GM23248 (cell line): ENCODE measurements at places on chromosomes 7 and 10. TPM values are rescaled to one million over a fixed set of nuclear protein-coding genes. Genes with fewer than 3 reads are reported as not detected.

The NFKB2 gene
- total RNA-seq: 21.5 and 34.7 TPM in 2 replicates

The CALN1 gene
- total RNA-seq: not detected in 2 replicates

The KIF11 gene
- 12.5 and 16.2 TPM in 2 replicates for total RNA-seq

The GNAT3 gene
- total RNA-seq: not detected in 2 replicates

GRCh38 chr10:118754229-118754555 lies 578 bp downstream of the CACUL1 start:
- H3K4me3 ChIP-seq: peak overlapping the region; percentile 94
- peak; percentile 63 for DNase-seq
- H3K4me1 ChIP-seq: peaks cover 19% of the 10 kb centered on the region

DNA sequence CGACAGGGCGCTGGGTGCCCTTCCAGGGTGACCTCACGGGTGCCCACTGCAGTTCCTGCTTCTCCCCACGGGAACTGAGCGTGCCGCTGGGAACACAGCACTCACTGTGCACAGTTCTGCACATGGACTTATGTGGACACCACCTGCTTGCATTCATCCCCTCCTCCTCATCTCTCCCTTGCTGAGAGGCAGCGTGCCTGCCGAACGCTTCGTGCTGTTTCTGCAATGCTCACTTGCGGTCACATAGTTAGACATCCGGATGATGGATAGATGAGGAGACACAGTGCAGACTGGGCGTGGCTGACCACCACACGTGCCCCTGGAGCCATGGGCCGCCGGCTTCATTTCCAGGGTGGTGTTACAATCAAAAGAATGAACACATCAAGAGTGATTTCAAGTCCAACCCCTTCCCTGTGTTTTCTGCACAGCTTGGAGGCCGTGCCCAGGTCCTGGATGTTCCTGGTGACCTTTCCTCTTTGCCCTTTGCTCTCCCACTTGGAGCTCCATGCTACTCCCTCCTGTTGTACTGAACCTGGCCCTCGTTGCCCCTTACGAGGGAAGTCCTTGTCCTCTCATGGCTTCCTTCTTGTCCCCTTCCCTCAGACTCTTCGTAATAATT lies 119.4 kb downstream of the VIPR2 start:
- H3K4me3 ChIP-seq: no peak overlapping the region
- no peaks in the 10 kb centered on the region for H3K4me1 ChIP-seq
- no peaks in the 10 kb centered on the region for H3K36me3 ChIP-seq
- H3K27me3 ChIP-seq: no peaks in the 10 kb centered on the region

- no peaks in the 10 kb centered on the region for H3K27me3 ChIP-seq
- DNase-seq: peak; percentile 2
- H3K27ac ChIP-seq: no peak overlapping the region
- H3K4me3 ChIP-seq: no peak overlapping the region
- no peaks in the 10 kb centered on the region for H3K4me1 ChIP-seq
Observed at GRCh38 chr7:113824117-113824823, 94.5 kb downstream of the PPP1R3A start.

DNA sequence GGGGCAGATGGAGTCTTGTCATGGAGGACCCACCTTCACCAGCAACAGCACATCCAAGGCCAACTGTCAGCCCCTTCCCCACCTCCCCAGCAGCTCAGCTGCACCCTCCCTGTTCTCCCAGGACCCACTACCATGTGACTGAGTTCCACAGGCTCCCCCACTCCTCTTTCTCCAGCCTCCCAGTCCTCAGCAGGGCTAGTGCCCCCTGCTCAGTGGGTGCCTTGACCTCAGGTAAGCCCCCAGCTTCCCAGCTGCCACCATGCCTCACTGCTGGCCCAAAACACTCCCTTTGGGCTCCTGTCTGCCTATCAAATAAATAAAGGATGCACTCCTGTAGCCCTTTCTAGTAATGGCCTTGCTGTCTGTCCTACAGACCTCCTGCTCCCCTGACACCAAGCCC lies 174.4 kb downstream of the SLIT1 start:
- no peaks in the 10 kb centered on the region for H3K36me3 ChIP-seq
- no peaks in the 10 kb centered on the region for H3K4me1 ChIP-seq
- no peak for DNase-seq
- H3K4me3 ChIP-seq: no peak overlapping the region

DNA sequence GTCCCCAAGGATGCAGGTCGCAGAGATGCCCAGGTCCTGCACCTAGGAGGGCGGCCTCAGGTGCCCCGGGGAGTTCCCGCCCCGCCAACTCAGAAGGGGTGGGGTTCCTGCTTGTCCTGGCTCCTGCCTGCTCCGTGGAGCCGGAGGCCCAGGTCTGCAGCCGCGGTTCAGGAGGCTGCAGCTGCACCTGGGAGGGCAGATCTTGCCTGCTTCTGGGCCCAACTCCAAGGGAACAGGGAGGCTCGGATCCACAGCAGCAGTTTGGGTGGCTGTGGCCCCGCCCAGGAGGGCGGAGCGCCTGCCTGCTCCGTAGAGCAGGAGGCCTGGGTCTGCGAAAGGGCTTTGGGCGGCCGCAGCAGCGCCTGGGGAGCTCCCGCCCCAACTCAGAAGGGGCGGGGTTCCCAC lies 108.2 kb upstream of the EGR2 start:
- H3K27me3 ChIP-seq: no peaks in the 10 kb centered on the region
- no peak overlapping the region for H3K27ac ChIP-seq
- H3K36me3 ChIP-seq: no peaks in the 10 kb centered on the region
- peaks cover 4% of the 10 kb centered on the region; the same call in 1 of the 2 replicates for H3K4me1 ChIP-seq

DNA sequence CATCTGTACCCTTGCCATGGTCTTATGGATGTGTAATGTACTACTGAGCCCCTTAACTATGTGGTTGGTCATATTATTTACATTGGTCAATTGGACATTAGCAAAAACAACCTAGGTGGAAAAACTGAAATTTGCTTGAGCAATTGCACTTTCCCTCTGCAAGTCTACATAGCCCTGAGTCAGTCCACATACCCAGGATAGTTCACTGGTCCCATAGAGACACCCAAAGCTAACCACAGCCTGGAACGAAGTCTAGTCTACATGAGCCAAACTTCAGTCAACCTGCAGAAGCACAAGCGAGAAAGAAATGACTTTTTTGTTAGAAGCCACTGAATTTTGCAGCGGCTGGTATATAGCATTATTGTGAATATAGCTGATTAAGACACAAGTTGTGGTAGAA lies 37.6 kb upstream of the COL1A2 start:
- no peaks in the 10 kb centered on the region for H3K27me3 ChIP-seq
- DNase-seq: peak; percentile 45
- 0 out of 2 replicates have a peak, but pooled peaks cover 3% of the 10 kb centered on the region for H3K36me3 ChIP-seq
- peaks cover 28% of the 10 kb centered on the region for H3K4me1 ChIP-seq
- no peak overlapping the region for H3K27ac ChIP-seq

DNA sequence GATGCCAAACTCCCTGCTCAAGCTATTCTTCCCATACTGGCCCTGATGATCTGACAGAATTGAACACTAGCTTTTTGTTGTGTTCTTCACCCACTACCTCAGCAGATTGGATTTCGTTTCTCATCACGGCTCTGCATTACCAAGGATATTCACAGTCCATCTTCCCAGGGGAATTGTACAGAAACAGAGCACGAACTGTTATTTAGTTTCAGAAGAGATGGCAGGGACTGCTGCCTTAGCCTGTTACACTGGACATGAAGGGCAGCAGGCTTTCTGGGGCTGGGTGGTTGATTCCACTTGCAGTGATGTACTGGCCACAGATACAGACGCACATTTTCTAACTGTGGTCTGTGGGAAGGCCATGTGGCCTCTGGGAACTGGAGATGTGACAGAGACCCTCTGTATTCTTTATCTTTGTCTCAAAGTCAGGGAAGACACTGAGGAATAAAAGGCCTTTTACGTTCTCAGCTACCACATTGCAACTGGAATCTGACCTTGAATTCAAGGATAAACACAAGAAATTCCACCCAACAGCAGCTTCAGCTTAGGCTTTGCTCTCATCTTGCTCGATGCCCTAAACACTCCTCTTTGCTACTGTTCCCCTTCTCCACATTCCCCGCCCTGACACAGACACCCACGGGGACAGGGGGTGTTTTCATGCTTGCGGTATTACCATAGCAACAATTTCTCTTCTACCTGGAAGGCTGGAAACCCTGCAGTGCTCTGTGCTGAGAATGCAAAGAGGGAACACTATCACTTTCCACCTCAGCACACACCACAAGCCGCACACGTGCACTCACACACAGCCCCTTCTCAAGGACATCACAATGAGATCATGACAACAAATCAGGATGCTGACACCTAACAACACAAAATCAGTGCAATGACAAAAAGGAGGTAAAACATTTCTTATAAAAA lies 81.7 kb downstream of the RNF216 start:
- no peaks in the 10 kb centered on the region for H3K27me3 ChIP-seq
- H3K36me3 ChIP-seq: no peaks in the 10 kb centered on the region
- peaks cover 37% of the 10 kb centered on the region for H3K4me1 ChIP-seq
- no peak for DNase-seq
- no peak overlapping the region for H3K4me3 ChIP-seq

GRCh38 chr10:82277591-82277990 lies 402.6 kb downstream of the NRG3 start:
- no peak for DNase-seq
- H3K36me3 ChIP-seq: no peaks in the 10 kb centered on the region
- H3K27ac ChIP-seq: no peak overlapping the region

DNA sequence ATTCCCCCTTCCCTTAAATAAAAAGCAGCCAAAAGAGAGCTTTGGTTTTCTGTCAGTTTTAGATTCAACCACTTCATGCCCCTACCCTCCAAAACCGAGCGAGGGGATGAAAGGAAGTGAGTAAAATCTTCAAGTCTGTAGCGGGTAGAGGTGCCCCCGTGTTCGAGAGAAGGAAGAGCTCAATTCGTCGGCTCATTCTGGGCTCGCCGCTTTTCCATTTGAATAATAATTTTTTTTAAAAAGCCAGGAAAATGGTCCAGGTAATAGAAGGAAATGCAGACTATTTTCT lies 436.2 kb upstream of the GALNT17 start:
- no peaks in the 10 kb centered on the region for H3K27me3 ChIP-seq
- H3K27ac ChIP-seq: 0 out of 2 replicates have a peak overlapping the region, but pooled peaks have one; percentile 2
- peak; percentile 53 for DNase-seq
- peak overlapping the region; percentile 84 for H3K4me3 ChIP-seq
